ENCODE measurements at places on chromosomes 1 and 21.

DNA sequence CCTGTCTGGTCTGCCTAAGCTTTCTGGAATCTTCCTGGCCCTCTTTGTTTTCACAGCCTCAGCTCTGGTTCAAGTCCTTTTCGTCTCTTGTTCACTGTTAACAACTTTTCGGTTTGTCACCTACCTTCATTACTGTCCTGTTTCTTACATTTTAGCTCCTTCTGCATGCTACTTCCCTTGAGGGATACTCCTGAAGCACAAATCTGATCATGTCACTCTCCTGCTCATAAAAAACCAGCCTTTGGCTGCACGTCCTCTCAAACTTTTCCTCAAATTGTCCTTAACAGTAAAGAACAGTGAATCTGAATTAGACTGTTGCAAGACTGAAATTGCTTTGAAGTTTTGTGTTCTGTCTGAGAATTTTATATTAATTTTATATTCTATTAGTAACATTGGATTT lies 3.3 kb downstream of the RAVER2 start:
- DNase-seq: no peak

DNA sequence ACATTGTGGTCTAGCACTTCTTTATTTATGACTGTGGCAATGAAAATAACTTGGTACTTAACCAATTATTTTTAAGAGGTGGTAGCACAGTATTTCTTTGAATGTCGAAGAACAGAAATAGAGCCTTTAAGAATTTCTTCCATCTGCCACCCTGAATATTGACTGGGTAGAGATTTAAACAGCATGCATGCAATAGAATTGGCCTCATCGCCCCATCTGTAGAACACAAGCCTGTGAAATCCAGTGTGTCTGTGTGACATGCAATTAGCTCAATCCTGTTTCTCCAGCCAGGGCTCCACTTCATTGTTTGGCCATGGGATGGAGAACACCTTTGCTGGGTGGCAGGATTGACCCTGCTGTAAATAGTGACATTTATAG lies 17.1 kb upstream of the KLHDC8A start:
- no peak for DNase-seq

DNA sequence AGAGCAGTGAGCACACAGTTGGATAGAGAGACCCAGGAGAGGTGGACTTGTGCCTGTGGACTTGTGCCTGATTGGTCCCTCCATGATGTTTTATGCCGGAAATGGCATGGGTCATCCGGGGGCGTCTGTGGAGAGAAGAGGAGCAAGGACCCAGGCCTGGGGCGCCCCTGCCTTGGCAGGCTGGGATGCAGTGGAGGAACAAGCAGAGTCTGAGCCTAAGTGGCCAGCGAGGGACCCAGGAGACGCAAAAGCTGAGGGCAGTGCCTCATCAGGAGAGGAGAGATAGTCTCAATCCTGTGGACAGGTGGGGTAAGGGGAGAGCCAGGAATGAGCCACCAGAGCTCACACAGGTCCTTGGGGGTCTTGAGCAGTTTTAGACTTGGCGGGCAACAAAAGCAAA lies 146.9 kb downstream of the PCBP3 start:
- DNase-seq: no peak

GRCh38 chr21:17537299-17537698 lies 24.5 kb downstream of the CXADR start:
- DNase-seq: no peak

All from posterior vena cava (tissue), 2 donors.